ENCODE measurements at places on chromosomes 12 and 14.

DNA sequence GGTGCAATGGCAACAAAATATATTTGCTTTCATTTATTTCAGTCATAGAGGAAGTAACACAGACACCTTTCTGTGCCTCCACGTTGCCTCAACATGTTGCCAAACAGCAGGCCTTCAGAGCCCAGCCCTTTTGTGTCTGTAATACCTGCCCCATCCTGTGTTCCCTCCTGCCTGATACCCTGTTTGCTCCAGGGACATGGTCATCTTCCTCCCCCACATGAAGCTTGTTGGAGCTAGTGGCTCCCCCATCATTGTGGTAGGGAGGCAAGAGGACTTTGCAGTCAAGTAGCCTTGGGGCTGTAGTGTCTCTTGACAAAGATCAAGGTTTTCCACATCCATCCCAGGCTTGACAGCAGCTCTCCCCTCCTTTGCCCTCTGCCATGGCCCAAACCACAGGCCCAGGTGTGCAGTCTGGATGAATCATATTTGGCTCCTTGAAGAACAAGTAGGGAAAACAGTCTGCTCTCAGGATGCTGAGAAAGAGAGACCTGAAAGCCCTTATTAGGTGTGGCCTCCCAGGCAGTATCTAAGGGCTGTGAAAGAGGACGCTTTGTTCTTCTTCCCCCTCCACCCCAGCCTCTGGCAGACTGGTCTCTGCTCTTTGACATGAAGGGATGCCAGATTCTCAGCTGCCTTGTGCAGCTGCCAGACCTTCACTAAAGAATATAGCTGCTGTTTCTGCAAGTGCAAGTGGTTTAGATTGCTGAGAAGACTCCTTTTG is 329.0 kb downstream of the C12orf75 start:
- DNase-seq = no peak

DNA sequence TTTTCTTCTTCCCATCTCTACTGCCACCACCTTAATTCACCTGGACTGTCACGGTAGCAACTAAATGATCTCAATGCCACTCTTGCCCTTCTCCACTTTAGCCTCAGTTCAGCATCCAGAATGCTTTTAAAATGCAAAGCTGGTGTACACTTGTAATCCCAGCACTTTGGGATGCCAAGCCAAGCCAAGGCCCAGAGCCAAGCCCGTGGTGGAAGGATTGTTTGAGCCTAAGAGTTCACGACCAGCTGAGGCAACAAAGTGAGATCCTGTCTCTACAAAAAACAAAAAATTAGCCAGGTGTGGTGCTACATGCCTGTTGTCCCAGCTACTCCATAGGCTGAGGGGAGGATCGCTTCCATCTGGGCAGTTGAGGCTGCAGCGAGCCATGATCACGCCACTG is 5.9 kb downstream of the CIPC start:
- DNase-seq = no peak

DNA sequence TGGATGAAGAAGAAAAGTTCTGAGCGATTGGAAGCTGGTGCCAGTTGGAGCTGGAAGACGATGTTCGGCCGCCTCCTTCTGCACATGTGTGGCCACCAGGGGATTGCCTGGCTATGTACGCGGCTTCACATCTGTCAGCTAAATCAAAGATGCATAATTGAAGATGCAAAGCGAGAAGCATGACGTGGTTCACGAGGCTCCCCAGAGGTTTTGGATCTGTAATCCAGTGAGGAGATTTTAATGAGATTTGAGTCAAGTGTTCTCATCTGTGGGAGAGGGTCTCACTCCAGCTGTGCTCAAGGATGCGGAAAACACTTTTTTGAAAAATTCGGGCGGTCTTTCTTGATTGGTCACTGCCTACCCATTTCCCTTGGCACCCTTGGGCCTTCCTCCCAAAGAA is 94.6 kb downstream of the PAX9 start:
- no peak for DNase-seq

GRCh38 chr14:36227802-36228201 is 51.3 kb upstream of the PTCSC3 start:
- no peak for DNase-seq

DNA sequence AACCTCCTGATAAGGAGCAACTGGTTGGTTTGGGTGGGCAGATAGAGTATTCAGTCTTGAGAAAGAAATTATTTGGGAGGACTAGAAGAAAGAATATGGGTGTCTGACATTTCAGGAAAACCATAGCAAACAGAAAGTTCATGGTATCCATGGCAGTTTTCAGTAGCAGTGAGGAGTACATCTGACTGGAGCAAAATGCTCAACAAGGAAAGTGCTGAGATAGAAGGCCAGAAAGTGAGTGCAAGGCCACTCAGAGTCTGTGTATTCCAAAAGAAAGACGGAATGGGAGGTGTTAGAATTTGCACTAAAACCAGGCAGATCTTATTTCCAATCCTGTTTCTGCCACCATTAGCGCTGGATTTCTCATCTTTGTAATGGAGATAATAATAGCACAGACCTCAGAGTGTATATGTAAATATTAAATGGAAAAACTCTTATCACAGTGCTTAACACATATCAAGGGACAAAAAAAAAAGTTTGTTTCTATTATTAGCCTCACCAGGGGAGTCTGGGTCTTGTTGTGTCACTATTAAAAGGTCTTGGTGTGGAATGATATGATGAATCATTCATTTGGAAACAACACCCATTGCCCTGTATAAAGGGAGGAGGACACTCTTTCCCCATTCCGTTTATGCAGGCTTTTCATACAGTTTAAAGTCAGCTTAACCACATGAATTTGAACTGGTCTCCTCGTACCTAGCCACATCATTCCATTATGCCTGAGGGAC is 349.8 kb downstream of the IPO8 start:
- no peak for DNase-seq

- no peak for DNase-seq
These were observed 34.8 kb upstream of the TSPAN9 start for GRCh38 chr12:3042394-3042793.

DNA sequence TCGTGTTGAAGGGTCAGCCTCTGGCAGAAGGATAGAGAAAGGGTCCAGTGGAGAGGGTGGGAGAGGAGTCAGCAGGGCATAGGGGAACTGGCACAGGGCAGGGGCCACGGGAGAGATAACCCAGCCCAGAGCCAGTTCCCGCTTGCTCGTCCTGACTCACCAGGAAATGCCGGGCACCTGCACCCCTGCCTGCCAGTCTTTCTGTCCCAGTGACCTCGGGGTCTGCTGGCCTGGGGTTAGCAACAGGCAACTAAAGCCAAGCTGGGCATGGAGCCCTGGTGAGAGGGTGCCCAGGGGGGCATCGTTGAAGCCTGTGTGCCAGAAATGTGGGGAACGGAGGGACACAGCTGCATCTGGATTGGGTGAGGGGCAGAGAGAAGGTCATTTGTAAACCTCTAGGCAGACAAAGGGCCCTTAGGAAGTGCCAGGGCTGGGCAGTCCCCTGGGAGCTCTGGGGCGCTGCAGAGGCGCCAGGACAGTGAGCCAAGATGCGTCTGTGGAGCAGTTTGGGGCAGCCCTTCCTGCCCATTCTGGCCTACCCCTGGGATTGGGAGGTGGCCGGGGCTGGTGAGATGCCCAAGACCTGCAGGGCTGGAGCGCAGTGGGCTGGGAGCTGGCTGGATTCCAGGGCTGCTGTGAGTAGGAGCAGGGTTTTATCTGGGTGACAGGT is 5.5 kb downstream of the TNFAIP2 start:
- DNase-seq = no peak

DNA sequence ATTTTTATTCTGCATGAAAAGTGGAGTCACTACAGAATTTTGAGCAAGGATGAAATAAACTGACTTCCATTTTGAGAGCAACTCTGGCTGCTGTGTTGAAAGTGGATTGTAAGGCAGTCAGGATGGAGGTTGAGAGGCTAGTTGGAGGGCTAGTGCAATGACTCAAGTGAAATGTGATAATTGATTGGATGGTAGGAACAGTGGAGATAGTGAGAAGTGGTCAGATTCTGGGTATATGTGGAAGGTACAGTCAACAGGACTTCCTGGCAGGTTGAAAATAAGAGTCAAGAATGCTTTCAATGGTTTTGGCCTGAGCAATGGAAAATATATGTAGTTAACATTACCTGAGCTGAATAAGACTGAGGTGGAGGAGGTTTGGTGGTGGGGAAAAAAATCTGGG is 29.0 kb upstream of the CMAS start:
- DNase-seq = no peak

DNA sequence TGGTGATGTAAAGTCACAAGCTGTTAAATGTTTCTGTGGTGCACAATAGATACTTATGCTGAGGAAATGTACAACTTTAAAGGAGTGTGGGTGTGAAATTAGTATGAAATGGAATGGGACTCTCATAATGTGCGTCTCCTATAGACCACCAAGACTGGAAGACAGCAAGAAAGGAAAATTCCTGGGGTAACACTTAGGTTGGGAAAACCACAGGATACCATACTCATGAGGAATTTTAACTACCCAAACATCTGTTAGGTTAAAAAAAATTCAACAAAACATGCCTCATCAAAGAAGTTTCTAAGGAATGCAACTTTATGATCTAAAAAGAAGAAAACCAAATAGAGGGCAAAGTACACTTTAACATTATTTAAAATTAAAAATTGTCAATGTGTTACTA is 113.7 kb upstream of the MYF6 start:
- no peak for DNase-seq

DNA sequence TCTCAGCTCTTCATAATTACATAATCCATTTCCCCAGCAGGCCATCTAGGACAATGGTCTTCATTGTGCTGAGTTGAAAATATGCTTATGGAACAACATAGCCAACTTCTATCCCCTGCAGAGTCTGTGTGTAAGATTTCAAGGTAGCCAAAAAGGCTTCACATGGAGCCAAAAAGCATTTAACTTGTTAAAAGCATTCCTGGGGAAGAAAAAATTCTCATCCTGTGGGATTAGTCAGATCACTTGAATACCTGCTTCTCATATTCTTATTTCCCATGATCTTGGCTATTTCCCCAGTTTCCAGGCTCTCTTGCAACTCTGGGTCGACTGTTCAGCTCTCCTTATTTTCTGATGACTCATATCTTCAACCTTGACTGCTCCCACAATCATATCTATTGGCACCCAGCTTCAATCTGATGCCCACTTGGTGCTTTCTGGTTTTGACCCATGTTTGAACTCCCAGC is 178.9 kb downstream of the KLHL28 start:
- no peak for DNase-seq

- no peak for DNase-seq
These were observed 769.3 kb upstream of the FLRT2 start for GRCh38 chr14:84760489-84761126.

- no peak for DNase-seq
These were observed 210.8 kb downstream of the CNTN1 start for GRCh38 chr12:40903040-40903439.

- DNase-seq = no peak
These were observed 708 bp downstream of the FAR2 start for GRCh38 chr12:29149691-29150281.

- no peak for DNase-seq
These were observed 125.2 kb downstream of the GTF2A1 start for GRCh38 chr14:81095539-81095938.

DNA sequence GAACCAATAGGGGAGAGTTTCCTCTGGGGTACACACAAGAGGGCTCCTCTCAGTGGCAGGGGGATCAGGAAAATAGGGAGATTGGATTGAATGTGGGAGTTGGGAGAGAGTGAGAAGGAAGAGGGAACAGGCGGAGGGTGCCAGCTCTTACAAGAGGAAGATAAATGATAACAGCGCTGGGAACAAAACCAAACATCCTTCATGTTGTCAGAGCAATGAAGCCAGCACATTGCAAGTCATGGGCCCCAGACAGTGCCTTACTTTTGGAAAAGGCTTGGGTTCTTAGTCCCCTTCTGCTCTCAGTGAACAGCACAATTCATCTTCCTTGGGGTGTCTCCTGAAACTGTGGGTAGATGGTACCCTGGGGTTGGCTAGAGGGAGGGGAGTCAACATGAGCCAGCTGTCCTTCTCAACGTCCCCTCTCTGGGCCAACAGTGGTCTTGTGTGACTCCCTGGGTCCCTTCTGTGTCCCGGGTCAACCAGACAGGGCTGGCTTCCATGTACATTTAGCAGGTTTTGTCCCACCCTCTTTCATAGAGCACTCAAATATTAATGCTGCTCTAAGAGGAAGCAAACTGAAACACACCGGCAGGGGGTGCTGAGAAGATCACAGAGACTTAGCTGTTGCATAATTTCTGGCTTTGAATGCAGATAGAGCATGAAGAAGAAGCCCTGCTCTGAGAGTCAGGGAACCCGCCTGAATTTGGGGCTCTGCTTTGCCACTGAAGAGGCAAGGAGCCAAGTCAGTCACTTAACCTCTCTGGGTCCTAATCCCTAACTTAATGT is 138.5 kb downstream of the ESRRB start:
- DNase-seq = no peak

- DNase-seq = no peak
These were observed 664.7 kb downstream of the NRXN3 start for GRCh38 chr14:78834766-78835451.

- DNase-seq = no peak
These were observed 1.8 kb downstream of the KCNA1 start for GRCh38 chr12:4911316-4911994.

GRCh38 chr12:32039917-32040575 is 66.6 kb upstream of the BICD1 start:
- DNase-seq = no peak

DNA sequence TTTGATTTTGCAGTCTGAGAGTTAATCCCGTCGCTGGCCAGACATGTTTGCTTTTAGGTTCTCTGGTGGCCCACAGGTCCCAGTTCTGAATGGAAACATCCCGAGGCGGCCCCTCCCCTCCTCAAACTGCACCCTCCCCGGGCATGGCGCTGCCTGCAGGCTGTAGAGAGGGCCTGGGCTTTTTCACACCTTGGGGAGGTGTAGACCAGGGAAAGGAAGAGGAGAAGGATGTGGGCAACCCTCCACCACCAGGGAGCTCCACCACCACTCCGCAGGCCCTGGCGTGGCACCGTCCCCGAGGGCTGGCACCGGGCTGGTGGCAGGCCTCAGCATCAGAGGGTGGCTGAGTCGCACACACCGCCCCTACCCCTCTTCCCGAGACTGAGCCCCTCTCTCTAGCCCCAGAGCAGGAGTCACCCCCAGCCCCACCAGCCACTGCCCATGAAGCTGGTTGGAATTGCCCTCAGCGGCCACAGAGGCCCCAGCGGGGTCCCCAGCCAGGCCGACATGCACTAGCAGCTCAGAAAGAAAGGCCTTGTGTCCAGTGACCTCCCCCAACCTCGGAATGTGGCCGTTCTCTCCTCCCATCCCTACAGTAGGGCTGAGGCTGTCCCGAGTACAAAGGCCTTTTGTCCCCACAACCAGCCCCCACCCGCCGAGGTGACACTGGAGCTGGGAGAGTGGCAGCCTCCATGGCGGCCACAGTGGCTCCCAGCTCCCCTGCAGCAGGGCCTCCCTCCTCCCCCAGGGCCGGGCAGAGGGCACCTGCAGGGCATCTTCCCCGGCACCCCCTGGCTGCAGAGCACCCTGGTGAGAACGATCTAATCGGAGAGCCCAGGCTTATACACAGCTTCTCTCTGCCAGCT is 23.5 kb upstream of the INF2 start:
- DNase-seq = no peak

GRCh38 chr12:123150275-123150743 is 581 bp downstream of the PITPNM2 start:
- DNase-seq = no peak

Data from NCI-H1930 (cell line).